Activated T-helper 2 cell treated with anti-CD3 and anti-CD28 coated beads, Interferon-gamma antibody, Interleukin-2, Interleukin-4, amounts not matched to agents 10 μg/mL and 5 μg/mL and 100 μg/mL, durations not matched to agents 14 hours and 24 hours and 36 hours (primary cell): ENCODE measurements at places on chromosomes 13 and 19.

DNA sequence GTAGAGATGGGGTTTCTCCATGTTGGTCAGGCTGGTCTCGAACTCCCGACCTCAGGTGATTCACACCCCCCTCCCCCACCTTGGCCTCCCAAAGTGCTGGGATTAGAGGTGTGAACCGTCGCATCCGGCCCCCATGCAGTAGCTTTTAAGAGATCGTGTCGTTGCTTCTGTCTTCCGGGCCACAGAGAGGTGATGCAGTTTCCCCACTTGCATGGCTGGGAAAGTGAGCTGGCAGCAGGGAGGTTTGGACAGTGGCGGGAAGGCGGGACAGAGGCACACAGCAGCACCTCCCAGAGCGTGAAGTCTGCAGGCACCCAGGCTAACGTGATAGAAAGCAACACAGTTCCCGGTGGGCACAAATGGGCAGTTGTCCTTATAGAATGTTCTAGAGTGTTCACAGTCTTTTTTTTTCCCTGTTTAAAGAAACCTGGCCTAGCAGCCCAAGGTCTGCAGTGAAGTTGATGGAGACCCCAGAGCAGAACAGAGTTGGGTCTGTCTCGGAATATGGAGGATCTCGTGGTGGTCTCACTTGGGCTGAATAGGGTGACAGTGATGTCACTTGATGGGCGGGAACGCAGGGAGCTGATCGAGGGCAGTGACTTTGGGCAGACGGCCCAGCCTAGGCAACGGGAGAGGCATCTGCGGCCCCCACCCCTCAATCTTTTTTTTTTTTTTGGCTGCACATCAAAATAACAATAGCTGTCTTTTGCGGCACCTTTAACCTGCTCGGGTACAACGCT is 4.9 kb downstream of the UHRF1 start:
- DNase-seq: no peak

DNA sequence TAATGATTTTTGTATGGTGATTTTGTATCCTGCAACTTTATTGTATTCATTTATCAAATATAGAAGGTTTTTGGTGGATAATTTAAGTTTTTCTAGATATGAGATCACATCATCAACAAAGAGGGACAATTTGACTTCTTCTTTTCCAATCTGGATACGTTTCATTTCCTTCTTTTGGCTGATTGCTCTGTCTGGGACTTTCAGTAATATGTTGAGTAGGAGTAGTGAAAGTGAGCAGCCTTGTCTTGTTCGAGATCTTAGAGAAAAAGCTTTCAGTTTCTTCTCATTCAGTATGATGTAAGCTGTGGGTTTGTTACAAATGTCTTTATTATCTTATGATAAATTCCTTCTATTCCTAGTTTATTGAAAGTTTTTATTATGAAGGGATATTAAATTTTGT is 352.0 kb upstream of the DACH1 start:
- no peak for DNase-seq

DNA sequence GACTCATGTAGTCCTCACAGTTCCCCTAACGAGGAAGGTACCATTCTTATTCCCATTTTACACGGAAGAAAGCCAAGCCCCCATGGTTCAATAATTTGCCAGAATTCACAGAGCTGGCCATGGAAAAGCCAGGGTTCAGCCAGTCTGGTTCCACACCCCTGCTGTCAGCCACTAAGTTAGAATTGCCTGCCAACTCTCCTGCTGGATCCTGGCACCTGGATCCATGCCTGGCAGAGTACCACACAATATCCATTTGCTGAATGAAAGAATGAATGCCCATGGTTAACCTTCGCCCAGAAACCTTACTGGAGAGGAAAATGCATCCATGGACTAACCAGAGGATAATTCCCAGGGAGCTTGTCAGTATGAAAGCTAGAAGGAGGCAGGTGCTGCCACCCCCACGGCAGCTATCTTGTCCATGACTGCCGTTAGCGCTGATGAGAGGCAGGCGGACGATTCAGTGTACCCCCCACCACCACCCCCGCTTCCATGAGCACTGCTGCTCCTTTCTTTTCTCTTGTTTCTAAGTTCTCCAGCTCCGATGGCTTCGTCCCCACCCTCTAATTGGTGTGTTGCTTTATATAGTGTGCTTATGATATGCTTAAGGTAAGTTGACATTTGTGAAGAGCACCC is 114.5 kb downstream of the SLC7A1 start:
- no peak for DNase-seq

GRCh38 chr13:85541476-85541875 is 257.7 kb downstream of the SLITRK6 start:
- no peak for DNase-seq

GRCh38 chr19:39156326-39157230 is 31.0 kb downstream of the PAK4 start:
- DNase-seq: no peak

- no peak for DNase-seq
Observed at GRCh38 chr13:90773681-90774080, 573.8 kb upstream of the MIR17HG start.

DNA sequence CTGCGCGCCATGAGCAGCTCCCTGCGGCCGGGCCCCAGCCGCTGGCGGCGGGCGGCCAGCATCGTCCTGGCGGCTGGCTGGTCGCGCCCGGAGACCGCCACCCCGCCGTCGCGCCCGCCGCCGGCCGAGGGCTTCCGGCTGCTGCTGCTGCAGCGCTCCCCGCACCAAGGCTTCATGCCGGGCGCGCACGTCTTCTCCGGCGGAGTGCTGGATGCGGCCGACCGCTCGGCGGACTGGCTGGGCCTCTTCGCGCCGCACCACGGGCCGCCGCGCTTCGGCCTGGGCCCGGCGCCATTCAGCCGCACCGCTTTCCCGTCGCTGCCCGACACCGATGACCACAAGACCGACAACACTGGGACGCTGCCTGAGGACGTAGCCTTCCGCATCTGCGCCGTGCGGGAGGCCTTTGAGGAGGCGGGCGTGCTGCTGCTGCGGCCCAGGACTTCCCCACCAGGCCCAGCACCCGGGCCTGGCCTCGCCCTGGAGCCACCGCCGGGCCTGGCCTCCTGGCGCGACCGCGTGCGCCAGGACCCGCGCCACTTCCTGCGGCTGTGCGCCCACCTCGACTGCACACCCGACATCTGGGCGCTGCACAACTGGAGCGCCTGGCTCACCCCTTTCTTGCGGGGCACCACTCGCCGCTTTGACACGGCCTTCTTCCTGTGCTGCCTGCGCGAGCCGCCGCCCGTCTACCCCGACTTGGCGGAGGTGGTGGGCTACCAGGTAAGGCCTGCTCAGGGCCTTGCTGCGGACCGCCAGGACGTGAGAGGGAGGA is 518 bp downstream of the NUDT19 start:
- DNase-seq: peak; percentile 59

DNA sequence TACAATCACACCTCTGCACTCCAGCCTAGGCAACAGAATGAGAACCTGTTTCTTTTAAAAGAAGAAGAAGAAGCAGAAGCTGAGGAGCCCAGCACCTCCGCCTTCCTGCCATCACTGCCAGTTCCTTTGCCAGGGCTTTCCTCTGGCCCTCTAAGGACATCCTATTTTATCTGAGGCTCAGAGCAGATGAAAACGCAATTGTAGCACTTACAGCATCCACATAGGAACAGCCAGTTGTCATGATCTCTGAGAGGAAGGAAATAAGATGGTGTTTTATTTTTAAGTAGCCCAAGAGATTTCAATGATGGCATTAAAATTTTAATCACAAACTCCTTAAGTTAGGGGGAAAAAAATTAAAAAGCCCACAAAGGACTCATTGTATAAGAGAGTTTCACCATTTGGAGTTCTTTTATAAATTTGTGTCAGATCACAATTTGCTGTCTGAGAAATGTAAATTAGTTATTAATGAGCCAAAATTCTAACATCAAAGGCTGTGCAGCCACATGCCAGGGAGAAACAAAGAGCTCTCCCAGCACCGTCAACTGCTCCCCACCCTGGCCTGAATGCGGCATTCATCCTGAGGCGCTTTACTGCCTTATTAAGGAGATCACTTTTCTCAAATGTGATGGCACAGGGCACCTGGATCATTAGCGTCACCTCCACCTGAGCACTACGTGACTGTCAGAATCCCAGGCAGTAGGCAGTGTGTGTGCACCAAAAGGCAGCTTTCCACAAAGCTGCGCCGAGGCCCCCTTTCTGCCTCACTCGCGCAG is 393.0 kb downstream of the FOXO1 start:
- no peak for DNase-seq

DNA sequence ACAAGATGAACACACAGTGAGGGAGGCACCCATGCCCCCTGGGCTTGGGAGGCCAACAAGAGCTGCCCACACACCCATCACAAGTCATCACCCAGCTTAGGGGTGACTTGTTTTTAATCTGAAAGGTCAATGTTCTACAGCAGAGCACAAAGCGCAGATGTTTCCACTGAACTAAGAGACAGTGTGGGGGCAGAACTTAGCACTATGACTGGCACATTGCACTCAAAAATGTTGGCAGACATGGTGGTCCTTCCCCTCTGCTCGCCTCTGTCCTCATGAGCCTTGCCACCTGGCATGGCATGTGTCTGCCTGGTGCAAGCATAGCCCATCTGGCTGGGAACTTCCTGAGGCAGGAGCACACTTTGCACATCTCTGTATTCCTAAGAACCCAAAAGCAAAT is 81.4 kb upstream of the ZNF98 start:
- DNase-seq: no peak

- DNase-seq: no peak
Observed at GRCh38 chr13:83332751-83333150, 549.5 kb downstream of the SLITRK1 start.

DNA sequence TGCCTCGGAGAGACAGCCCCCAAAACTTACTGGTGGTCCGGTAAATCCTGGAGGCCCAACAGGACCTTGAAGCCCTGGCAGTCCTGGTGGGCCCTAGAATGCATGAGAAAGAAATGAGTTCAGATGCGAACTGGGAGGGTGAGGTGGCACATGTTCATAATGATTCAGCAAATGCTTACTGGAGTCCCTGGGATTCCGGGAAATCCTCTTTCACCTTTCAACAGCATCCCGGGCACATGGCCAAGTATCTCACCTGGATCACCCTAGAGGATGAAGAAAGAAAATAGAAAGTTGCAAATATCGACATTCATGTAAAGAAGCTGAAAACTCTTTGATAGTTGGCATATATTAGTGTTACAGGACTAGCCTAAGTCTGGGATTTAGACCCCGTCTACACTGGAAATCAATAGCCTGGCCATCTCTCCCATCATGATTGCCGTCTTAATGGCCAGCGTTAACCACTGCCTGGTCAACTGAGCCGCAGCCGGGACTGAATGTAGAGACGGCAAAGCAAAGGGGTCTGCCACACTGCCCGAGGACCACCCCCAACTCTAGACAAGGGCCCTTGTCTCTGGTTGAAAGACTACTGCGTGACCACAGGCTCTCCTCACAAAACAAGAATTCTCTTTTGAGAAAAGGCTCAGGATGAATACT is 96.9 kb downstream of the COL4A1 start:
- no peak for DNase-seq

GRCh38 chr19:50280074-50280473 is 49.1 kb downstream of the KCNC3 start:
- DNase-seq: no peak

GRCh38 chr13:28128926-28129325 is 9.4 kb upstream of the PAN3 start:
- no peak for DNase-seq

GRCh38 chr19:16463991-16464575 is 7.7 kb downstream of the EPS15L1 start:
- no peak for DNase-seq

GRCh38 chr19:12841094-12841493 is 2.8 kb downstream of the MAST1 start:
- no peak for DNase-seq

DNA sequence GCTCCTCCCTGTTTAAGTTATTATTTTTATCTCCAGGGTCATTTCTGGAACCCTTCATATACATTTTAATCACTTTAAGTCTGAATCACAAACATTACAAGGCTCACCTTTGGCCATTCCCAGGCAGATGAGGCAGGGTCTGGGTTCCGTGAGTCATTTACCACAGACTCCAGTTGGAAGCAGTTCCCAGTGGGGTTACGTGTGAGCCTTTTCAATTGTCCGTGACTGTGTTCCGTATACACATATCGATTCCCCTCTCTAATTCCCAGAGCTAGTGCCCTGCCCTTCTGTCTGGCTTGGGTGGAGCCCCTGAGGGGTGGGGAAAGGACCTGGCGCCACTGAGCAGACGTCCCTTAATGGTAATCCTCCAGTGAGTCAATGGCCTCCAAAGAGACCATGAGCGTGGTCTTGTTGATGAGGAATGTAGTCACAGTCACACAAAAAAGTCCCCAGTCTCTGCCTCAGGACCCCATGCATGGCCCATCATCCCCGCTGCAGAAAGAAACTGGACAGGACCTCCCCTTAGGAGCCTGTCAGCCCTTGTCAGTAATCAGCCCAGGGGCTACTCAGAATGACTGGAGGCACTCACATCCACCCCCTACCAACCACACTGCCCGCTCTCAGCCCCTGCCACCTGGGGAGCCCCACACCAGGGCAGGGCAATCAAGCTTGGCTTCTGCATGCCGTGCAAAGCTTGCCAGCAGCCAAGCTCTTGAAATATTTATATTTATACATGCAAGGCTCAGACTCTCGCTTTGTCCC is 144.4 kb downstream of the ZIC5 start:
- DNase-seq: no peak

DNA sequence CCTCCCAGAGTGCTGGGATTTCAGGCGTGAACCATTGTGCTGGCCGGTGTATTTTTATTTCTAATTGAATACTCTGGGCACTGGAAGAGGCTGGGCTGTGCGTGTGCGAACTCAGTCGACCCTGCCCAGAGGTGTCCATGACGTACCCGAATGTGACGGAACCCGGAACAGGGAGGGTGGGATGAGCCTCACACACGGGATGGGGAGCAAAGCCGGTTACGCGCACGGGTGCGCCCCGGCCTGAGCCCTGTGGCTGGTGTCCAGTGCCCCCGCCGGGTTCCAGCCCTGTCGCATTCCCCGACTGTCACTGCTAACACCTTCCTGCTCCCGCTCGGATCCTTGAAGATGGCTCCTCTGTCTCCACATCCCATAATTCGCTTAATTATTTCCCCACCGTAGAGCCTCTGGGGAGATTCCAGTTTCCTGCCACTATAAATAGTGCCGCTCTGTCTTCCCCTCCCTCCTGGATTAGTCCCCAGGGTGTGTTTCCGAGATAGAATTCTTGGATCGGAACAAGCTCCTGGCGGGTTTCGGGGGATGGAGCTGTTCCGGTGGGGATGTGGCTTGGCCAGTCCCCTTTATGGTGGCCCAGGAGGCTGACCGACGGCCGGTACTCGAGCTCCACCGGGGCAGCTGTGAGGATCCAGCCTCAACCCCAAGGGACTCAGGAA is 22.0 kb downstream of the SBNO2 start:
- DNase-seq: no peak
